Endodermal cell (in vitro differentiated cells): ENCODE measurements at places on chromosomes 6 and 20.

- no peaks in the 10 kb centered on the region for H3K36me3 ChIP-seq
- H3K4me1 ChIP-seq: no peaks in the 10 kb centered on the region
- no peak for DNase-seq
- H3K27ac ChIP-seq: peak overlapping the region; percentile 85
- H3K27me3 ChIP-seq: peaks cover 32% of the 10 kb centered on the region
- H3K4me3 ChIP-seq: peak overlapping the region; percentile 91
Measured at GRCh38 chr6:122400121-122400450, 634 bp downstream of the HSF2 start.

DNA sequence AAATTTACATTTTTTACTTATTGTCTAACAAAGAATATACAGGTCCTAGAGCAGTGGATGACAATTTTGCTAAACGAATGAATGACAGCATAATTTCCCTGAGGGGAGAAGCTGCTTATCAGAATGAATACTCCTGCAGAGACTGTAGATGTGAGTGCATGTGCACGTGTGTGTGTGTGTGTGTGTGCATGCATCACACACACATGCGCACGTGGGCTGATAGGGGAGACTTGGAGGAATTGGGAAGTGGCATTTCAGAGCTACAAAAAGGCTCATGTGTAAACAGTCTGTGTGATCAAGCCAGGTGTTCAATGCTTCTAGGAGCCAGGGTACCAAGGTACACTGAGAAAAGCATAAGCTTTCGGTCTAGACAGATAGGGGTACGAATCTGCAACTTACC is 93.5 kb upstream of the SASH1 start:
- H3K27me3 ChIP-seq: no peaks in the 10 kb centered on the region
- no peaks in the 10 kb centered on the region for H3K36me3 ChIP-seq
- no peaks in the 10 kb centered on the region for H3K4me1 ChIP-seq
- no peak overlapping the region for H3K4me3 ChIP-seq
- no peak overlapping the region for H3K27ac ChIP-seq
- no peak for DNase-seq

GRCh38 chr6:33957892-33958525 is 154.2 kb upstream of the MLN start:
- H3K27ac ChIP-seq: no peak overlapping the region
- no peaks in the 10 kb centered on the region for H3K27me3 ChIP-seq
- H3K36me3 ChIP-seq: no peaks in the 10 kb centered on the region
- peaks cover 4% of the 10 kb centered on the region for H3K4me1 ChIP-seq

DNA sequence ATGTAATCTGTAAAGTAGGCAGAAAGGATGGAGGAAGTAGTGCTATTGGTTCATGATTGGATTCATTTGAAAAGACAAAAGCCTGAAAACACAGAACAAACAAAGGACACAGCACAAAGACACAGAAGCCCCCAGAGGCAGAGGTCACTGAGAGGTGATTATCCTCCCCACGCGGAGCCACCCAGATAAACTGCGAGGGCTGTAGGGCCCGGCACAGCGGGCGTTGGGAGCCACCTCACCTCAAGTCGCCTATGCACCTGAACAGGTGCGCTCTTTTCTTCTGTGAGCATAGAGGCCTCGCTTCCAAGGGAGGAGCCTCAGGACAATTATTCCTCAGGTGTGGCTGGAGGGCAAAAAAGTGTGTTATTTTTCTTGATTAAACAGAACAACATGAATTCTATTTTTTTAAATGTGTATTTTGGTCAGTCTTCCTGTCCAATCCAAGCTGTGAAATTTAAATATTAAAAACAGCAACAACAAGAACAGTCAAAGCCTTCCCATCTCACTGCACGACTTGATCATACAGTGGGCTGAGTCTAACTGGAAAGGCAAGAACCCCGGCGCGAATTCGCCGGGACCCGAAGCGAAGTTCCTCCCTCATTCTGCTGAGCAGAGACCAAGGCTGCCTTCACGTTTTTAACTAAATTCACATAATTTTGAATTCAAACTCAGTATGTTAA is 205.3 kb downstream of the THBS2 start:
- no peak overlapping the region for H3K4me3 ChIP-seq
- DNase-seq: no peak
- no peak overlapping the region for H3K27ac ChIP-seq
- H3K4me1 ChIP-seq: no peaks in the 10 kb centered on the region
- H3K36me3 ChIP-seq: no peaks in the 10 kb centered on the region

- no peaks in the 10 kb centered on the region for H3K36me3 ChIP-seq
- no peak overlapping the region for H3K4me3 ChIP-seq
- no peak overlapping the region for H3K27ac ChIP-seq
Measured at GRCh38 chr6:132780770-132781371, 17.6 kb downstream of the SLC18B1 start.

GRCh38 chr6:128630213-128630612 is 109.8 kb upstream of the PTPRK start:
- no peaks in the 10 kb centered on the region for H3K27me3 ChIP-seq
- no peak overlapping the region for H3K4me3 ChIP-seq
- no peak overlapping the region for H3K27ac ChIP-seq
- no peaks in the 10 kb centered on the region for H3K36me3 ChIP-seq

- H3K36me3 ChIP-seq: no peaks in the 10 kb centered on the region
- no peaks in the 10 kb centered on the region for H3K4me1 ChIP-seq
- no peaks in the 10 kb centered on the region for H3K27me3 ChIP-seq
- no peak for DNase-seq
- no peak overlapping the region for H3K4me3 ChIP-seq
Measured at GRCh38 chr20:17797161-17797560, 97.4 kb downstream of the BANF2 start.

GRCh38 chr20:8454137-8454712 is 322.2 kb downstream of the PLCB1 start:
- H3K4me1 ChIP-seq: no peaks in the 10 kb centered on the region
- H3K27me3 ChIP-seq: no peaks in the 10 kb centered on the region
- no peak overlapping the region for H3K4me3 ChIP-seq
- H3K36me3 ChIP-seq: no peaks in the 10 kb centered on the region

- H3K36me3 ChIP-seq: no peaks in the 10 kb centered on the region
- peak overlapping the region; percentile 86 for H3K4me3 ChIP-seq
- peak; percentile 96 for DNase-seq
- no peaks in the 10 kb centered on the region for H3K27me3 ChIP-seq
- no peaks in the 10 kb centered on the region for H3K4me1 ChIP-seq
Measured at GRCh38 chr6:152301765-152302568, 335.2 kb downstream of the SYNE1 start.

DNA sequence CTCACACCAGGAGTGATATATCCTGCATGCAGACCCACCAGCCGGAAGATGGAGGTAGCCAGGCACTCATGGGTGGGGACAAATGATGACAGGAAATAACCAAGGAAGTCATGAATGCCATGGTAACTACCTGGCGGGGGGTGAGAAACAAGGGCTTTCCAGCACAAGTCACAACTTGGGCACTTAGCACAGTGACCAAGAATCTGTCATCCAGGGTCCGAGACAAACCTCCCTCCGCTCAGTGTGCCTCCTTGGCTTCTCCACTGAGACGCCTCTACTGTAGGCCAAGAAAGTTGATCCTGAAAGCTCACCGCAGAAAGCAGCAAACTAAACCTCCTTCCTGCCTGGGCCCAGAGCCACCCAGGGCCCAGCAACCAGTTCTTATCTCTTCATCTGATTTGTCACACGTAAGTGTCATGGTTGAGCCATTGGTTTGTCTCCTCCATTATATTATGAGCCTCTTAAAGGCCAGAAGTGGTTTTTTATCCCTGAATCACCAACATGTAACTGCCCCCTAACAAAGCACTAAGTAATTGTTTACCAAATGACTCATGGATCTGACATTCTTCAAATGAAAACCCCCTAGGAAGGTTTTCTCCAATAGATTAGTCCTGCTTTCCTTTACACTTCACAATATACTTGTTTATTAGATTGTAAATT is 84.3 kb upstream of the TAB2 start:
- no peak overlapping the region for H3K4me3 ChIP-seq
- no peaks in the 10 kb centered on the region for H3K36me3 ChIP-seq
- DNase-seq: peak; percentile 69
- H3K4me1 ChIP-seq: peaks cover 19% of the 10 kb centered on the region
- no peaks in the 10 kb centered on the region for H3K27me3 ChIP-seq

DNA sequence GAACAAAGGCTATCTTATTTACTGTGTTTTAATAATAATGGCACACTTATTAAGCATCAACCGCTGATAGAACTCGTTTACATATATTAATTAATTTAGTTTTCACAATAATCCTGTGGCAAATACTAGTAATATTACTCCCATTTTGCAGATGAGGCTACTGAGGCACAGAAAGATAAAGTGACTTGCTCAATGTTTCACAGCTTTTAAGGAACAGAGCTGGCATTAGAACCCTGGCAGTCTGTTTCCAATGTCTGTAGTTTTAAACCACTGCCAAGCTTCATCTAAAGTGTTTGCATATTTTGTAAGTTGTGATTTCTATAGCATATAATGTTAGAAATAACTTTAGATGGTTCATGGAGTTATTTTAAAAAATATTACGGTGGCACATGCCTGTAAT is 38.4 kb upstream of the LRRC1 start:
- no peak for DNase-seq
- no peak overlapping the region for H3K4me3 ChIP-seq
- H3K36me3 ChIP-seq: no peaks in the 10 kb centered on the region
- H3K27me3 ChIP-seq: no peaks in the 10 kb centered on the region
- H3K27ac ChIP-seq: no peak overlapping the region
- no peaks in the 10 kb centered on the region for H3K4me1 ChIP-seq

- H3K4me3 ChIP-seq: no peak overlapping the region
- H3K27me3 ChIP-seq: no peaks in the 10 kb centered on the region
- H3K36me3 ChIP-seq: no peaks in the 10 kb centered on the region
- no peak for DNase-seq
- H3K27ac ChIP-seq: no peak overlapping the region
- H3K4me1 ChIP-seq: no peaks in the 10 kb centered on the region
Measured at GRCh38 chr6:90124874-90125510, 171.7 kb downstream of the BACH2 start.

- no peaks in the 10 kb centered on the region for H3K4me1 ChIP-seq
- no peaks in the 10 kb centered on the region for H3K36me3 ChIP-seq
- H3K27ac ChIP-seq: no peak overlapping the region
- no peak overlapping the region for H3K4me3 ChIP-seq
- DNase-seq: peak; percentile 70
- no peaks in the 10 kb centered on the region for H3K27me3 ChIP-seq
Measured at GRCh38 chr20:17533396-17533795, 2.2 kb upstream of the BFSP1 start.

GRCh38 chr6:10421158-10421920 is 6.5 kb upstream of the TFAP2A start:
- DNase-seq: peak; percentile 87
- H3K36me3 ChIP-seq: no peaks in the 10 kb centered on the region
- H3K4me1 ChIP-seq: peaks cover 9% of the 10 kb centered on the region
- no peak overlapping the region for H3K4me3 ChIP-seq
- peaks cover 100% of the 10 kb centered on the region for H3K27me3 ChIP-seq
- no peak overlapping the region for H3K27ac ChIP-seq

DNA sequence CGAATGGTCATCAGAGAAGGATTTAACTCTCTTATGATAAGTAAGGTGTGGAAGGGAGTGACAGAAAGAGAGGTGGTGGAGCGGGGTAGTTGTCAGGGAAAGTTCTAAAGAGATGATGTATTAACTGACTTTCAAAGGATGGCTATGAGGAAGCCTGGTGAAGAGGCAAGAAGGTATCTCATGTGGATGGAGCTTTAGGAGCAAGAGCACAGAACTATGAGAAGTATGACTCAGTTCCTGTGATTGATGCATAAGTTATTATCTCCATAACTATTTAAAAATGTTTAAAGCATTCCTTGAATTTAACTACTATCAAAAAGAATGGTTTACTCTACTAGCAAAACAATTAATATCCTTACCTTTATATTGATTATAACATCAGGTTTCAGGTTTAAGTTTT is 28.8 kb downstream of the AK9 start:
- H3K4me3 ChIP-seq: no peak overlapping the region
- no peaks in the 10 kb centered on the region for H3K36me3 ChIP-seq
- H3K4me1 ChIP-seq: no peaks in the 10 kb centered on the region
- H3K27me3 ChIP-seq: no peaks in the 10 kb centered on the region
- no peak for DNase-seq

DNA sequence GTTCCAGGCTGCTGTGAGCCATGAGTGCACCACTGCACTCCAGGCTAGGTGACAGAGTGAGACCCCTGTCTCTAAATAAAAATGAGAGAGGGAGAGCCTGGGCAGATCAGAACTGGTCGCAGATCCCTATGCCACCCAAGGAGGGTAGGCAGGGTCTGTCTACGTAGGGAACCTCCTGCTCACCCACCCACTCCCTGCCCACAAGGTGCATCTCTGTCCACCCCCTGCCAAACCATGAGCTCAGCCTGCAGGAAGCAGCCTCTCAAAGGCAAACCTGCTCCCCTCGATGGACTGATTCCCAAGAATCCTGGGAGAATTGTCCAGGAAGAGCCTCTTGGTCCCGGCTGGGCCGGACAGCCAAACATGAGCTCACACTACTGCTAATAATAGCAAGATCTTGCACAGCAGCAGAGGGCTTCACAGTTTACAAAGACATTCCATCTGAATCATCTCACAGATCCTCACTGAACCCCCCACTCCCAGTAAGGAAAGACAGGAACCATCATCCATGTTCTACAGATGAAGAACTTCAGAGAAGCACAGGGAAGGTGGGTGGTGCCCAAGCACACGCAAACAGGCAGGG is 27.8 kb upstream of the TLDC2 start:
- peaks cover 12% of the 10 kb centered on the region for H3K36me3 ChIP-seq
- H3K4me3 ChIP-seq: no peak overlapping the region
- H3K4me1 ChIP-seq: peaks cover 8% of the 10 kb centered on the region
- DNase-seq: peak; percentile 44
- no peaks in the 10 kb centered on the region for H3K27me3 ChIP-seq
- no peak overlapping the region for H3K27ac ChIP-seq

- peak overlapping the region; percentile 51 for H3K27ac ChIP-seq
- no peaks in the 10 kb centered on the region for H3K27me3 ChIP-seq
- peaks cover 83% of the 10 kb centered on the region for H3K36me3 ChIP-seq
Measured at GRCh38 chr20:41171736-41172295, 34.5 kb downstream of the PLCG1 start.

DNA sequence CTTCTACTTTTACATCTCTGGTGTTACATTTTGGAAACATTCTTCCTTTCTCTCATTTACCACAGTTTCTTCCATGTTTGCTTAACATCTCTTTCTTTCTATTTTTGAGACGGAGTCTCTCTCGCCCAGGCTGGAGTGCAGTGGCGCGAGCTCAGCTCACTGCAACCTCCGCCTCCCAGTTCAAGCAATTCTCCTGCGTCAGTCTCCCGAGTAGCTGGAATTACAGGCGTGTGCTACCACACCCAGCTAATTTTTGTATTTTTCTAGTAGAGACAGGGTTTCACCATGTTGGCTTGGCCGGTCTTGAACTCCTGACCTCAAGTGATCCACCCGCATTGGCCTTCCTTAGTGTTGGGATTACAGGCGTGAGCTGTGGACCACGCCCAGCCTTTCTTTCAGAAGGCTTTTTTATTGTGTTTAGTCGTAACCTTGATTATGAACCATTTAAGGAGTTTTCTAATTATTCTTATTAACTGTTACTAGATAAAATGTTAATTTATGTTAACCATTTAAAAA is 27.8 kb downstream of the MAP3K4 start:
- H3K4me3 ChIP-seq: no peak overlapping the region
- H3K27ac ChIP-seq: no peak overlapping the region
- peaks cover 2% of the 10 kb centered on the region for H3K4me1 ChIP-seq
- DNase-seq: no peak
- H3K36me3 ChIP-seq: peaks cover 12% of the 10 kb centered on the region

GRCh38 chr6:121880831-121881230 is 445.4 kb downstream of the GJA1 start:
- H3K27ac ChIP-seq: no peak overlapping the region
- H3K4me1 ChIP-seq: peaks cover 4% of the 10 kb centered on the region
- no peaks in the 10 kb centered on the region for H3K36me3 ChIP-seq
- no peak overlapping the region for H3K4me3 ChIP-seq
